ENCODE measurements at places on chromosomes 6 and 20. TPM values are rescaled to one million over a fixed set of nuclear protein-coding genes. Genes with fewer than 3 reads are reported as not detected.

MAS1 gene
- not detected for total RNA-seq

DNA sequence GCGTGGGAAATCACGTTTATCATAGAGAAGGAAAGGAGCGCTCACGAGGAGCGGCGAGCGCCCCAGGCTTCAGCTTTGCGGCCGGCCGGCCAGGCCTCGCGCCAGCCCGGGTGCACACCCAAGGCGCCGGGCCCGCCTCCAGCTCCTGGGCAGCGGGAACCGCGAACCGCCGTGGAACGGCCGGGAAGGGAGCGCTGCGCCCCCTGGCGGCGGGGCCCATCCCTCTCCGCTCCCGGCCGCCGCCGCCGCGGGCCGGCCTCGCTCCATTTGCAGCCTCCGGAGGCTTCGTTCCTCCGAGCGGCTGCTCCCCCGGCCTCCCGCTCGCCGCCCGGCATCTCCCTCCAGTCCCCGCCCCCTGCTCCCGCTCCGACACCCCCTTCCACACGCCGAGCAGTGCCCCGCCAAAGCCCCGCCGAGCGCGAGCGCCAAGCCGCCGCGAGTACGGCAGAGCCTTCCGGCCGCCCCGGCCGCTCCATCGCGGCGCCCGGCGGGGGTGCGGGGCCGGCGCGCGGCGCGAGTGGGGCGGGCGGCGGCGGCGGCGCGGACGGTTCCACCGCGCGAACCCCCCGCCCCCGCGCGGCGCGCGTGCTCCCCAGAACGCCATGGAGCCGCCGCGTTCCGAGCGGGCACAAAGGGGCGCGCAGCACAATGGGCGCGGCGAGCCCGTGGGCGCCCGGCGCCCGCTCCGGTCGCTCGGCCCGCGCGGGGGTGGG, 946 bp downstream of the BEND3 start:
- DNase-seq: peak; percentile 86

- DNase-seq: no peak
These were observed 417.2 kb downstream of the RFPL4B start for GRCh38 chr6:112764377-112764776.

DNA sequence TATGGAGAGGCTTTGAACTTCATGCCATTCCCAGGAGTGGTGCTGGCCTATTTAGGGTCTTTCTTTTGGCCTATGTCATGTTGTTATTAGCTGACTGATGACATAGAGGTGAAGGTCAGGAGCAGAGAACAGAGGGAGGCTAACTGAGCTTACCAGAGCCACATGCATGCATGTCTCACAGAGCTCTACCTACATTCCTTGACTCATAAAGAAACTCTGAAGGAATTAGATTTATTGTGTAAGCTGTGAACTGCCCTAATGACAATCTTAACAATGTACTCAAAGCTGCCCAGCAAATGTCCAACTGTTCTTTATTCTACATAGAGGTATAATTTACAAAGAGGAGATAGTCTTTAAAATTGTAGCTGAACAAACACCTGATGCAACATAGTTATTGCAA, 192.7 kb upstream of the CNR1 start:
- DNase-seq: peak; percentile 35

- peak; percentile 79 for DNase-seq
These were observed 19.0 kb upstream of the BLOC1S5 start for GRCh38 chr6:8082954-8083858.

Data from MCF 10A (cell line).